NAMALWA (cell line): ENCODE measurements at places on chromosomes 7 and 10.

DNA sequence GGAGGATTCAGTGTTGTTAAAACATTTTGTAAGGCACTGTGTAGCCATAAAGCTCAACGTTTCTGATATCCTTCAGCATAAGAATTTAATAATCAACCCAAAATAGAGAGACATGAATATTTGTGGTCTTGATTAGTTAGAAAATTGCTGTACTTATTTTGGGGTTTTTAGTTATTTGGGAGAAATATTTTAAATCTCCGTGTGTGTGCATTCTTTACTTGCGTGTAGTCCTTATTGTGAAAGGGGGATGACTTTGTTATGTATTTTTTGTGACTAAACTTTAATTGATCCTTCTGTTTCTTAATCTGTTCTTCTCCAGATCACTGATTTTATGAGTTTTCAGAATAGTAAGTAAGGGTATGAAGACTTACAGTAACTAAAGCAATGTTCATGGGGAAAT is 81.2 kb downstream of the ZNRF2 start:
- DNase-seq, result no peak

DNA sequence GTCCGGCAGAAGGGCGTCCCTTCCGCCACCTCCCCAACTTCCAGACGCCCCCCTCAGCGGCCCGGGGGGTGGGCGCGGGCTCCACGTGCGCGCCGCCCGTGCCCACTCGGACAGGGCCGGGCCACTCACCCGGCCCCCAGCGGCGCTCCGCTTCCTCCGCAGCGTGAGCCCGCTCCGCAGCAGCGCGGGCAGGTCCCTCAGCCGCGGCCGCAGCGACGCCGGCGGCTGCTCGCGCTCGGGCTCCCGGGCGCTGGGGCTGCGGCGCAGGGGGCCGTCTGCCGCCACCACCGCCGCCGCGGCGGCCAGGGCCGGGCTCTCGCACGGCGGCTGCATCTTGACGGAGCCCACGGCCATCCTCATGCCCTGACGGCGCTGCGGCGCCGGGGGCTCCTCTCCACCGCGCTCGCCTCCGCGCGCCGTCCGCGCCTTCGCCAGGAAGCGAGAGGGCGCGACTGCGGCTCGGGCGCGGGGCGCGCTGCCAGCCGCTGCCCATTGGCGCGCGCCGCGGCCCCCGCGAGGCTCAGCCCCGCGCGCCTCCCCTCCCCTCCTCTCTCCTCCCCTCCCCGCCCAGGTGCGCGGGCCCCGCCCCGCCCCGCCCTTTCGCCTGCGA is at the start of gene RAPGEF5:
RAPGEF5 (minus strand) TSS at position 454 of the 610 bp plus-strand sequence; CDS start at position 360, 94 bp downstream.
- peak; percentile 76 for DNase-seq

DNA sequence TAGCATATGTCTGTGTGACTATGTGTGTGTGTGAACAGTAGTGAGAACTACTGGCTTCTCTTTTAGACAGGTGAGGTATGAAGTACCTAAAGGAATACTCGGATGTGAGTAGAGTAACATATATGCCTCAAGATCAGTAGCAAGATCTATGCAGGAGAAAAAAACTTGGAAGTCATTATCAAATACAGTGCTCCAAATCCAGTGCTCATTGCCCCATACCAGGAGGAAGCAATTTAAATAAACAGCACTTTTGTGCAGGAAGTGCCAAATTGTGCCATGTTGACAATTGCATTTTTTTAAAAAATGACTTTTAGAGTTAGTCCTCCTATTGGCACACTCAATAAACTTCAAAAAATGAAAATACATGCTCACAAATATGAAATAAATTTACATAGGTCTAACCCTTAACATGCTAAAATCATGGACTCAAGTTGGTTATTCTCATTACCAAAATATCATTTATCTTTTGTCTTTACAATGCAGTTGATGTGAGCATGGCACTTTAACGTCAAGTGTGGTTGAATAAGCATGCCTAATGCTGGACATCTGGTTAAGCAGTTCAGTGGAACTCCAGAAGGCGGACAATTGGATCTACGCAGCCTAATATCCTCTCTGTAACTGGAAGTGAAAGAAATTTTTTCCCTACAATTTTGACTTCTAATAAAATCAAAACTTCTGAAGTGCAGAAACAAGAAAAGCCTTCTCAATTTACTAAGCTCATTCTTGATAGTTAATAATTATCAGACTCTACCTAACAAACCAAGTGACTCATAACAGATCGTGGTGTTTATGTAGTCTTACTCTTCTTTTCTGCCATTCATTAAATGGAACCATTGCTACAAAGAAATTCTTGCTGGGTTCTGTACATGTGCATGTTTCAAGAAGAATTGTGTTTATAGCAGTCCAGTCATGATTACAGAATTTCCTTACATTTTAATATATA is 195.2 kb downstream of the MDFIC start:
- no peak for DNase-seq

DNA sequence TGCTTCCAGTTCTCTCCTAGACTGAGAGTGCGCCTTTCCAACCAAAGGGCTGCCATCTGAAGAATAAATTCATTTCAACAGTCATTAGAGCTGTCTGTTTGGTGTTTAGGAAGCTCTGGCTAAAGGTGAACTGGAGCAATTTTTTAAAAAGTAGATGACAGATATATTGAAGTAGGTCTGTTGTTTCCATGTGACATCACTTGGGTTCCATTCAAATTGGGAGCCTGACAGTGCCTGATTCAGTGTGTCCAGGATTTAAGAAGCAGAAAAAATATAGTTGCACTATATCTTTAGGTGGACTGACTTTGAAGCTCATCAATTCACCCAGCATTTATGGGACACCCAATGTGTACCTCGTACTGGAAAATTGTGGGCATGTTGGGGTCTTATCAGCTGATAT is 367.7 kb downstream of the BBS9 start:
- no peak for DNase-seq

DNA sequence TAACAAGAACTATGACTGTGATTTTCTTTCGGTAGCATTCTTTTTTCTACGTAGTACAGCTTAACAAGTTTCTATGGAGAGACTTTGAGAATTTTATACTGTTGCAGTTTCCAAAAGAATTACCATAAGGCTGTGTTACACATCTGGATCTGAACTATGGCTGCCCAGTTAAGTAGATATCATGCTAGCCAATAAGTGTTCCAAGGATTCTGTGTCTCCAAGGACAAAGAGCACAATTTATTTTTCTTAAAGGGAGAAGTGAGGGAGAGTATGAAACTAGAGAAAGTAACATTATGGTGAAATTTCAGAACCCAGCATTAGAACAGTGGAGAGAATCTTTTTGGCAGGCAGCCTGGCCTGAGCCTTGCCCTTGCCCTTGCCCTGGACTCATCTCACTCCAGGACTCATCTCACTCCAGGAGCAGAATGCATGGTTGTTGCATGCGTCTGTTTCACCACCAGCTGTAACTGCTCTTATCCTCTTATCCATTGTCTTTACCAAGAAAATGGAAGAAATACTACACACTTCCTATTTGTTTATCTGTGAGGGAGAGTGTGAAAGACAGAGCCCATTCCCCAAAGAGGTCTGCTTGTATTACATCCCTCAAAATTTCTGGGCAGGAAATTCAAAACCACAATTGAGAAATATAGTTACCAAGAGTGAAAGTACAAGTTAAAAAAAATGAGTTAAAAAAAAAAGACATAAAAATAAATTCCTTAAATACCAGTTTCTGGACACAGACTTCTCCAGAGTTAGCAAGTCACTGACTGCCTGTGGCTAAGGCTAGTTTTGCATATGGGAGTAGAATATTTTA is 1067.5 kb downstream of the NRG3 start:
- DNase-seq, result no peak

- DNase-seq, result no peak
Measured at GRCh38 chr7:34357068-34357467, 300.9 kb upstream of the NPSR1 start.

GRCh38 chr7:148929176-148929575 is 45.1 kb upstream of the EZH2 start:
- DNase-seq, result no peak

DNA sequence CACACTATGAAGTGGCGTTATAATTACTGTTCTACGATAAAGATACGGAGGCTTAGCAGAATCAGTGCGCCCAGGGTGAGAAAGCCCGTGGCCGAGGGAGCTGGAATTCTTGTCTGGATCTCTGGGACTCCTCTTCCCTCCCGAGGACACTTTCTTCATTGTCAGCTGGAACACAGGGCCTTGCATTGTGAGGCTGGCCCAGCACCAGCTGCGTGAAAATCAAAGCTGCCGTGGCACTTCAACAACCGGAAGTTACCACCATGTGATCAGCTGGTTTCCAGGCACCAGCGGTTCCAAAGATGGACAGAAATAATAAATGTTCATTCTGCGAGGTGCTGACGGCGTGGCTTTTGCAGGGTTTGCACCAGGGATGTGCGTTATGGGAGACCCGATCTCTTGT is 234.0 kb upstream of the PITRM1 start:
- no peak for DNase-seq

- DNase-seq, result no peak
Measured at GRCh38 chr7:50640779-50641178, 75.6 kb upstream of the DDC start.

GRCh38 chr7:68967598-68967997 is 630.7 kb upstream of the AUTS2 start:
- DNase-seq, result no peak

GRCh38 chr10:27743012-27743876 is 2.4 kb downstream of the MKX start:
- no peak for DNase-seq

DNA sequence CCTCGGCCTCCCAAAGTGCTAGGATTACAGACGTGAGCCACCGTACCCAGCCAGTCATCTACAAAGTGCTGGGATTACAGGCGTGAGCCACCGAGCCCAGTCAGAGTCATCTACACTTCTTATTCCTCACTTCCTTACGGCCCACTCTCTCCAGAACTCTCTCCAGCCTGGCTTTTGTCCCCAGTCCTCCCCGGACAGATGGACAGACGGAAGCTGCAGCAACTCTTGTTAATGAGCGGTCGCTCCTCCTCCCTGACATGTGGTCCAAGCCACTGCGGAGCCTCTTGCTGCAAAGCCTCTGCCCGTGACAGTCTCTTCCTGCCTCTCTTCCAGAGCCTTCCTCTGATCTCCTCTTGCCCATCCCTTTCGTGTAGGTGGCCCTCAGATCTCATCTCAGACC is 45.9 kb downstream of the TMEM270 start:
- DNase-seq, result no peak

- DNase-seq, result peak; percentile 93
Measured at GRCh38 chr10:88835096-88835909, 16.3 kb downstream of the ANKRD22 start.

DNA sequence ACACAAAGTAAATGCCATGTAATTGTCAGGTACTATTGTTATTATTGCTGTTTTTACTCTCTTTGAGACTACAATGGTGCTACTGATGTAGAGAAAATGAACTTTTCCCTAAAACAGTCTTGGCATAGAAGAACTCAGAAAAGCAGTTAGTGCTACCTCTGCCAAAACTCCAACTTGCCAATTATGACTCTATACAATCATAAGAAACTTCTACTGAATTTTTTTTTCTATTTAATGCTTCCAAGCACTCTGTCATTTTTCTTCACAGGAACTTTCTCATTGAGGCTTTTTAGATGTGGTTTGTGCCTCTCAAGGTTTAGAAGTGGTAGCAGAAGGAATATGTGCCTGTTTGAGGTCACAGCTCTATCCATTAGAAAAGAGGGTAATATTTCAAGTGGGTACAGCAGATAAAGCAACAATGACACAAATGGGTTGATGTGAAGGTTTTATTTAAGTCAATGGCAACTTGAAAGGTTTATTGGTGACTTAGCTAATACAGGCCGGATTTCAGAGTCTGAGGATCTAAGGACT is 64.0 kb upstream of the FERD3L start:
- no peak for DNase-seq

GRCh38 chr7:45888185-45888992 is at the start of gene IGFBP1:
Gene IGFBP1 (plus strand): TSS chr7:45888488. CDS start chr7:45888653, 165 bp downstream.
- DNase-seq, result no peak

GRCh38 chr7:38284553-38284952 is 11.1 kb upstream of the TARP start:
- no peak for DNase-seq

- DNase-seq, result no peak
Measured at GRCh38 chr7:33869176-33869575, 36.2 kb upstream of the BMPER start.

GRCh38 chr10:92430103-92430502 is 139.1 kb downstream of the MARCHF5 start:
- no peak for DNase-seq

- DNase-seq, result no peak
Measured at GRCh38 chr10:127013211-127013656, 108.0 kb downstream of the DOCK1 start.

- no peak for DNase-seq
Measured at GRCh38 chr10:108393089-108393488, 1228.6 kb upstream of the SORCS1 start.

DNA sequence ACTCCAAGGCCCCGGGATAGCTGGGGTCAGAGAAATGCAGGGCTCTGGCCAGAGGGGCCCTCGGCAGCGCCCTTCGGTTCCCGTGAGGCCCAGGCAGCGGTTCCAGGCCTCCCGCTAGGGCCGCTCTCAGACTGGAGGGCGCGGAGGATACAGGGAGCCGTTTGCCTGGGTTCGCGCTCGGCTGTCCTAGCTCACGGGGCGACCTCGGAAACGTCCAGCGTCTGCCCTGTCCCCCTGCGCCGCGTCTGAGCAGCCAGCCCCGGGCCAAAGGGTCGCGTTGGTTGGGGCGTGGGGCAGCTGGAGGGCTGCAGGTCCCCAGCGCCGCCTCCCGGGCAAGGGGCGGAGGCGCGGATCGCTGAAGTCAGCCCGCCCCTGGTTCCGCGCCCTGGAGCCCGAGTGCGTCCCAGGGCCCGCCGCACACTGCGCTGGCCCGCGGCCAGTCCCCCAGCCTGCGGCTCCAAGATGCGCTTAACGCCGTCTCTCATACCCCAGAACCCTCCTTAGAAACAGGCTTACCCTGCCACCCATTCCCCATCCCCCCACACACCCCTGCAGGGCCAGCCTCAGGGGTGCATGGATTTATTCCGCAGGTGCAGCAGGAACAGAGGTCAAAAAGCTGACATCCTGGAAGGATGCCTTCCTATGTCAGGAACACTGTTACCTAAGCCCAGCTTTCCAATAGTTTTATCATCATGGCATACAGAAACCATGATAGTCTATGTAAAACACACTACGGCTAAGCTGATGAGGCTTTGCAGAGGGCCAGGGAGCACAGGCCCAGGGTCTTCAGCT is 22.1 kb upstream of the OPN4 start:
- no peak for DNase-seq

DNA sequence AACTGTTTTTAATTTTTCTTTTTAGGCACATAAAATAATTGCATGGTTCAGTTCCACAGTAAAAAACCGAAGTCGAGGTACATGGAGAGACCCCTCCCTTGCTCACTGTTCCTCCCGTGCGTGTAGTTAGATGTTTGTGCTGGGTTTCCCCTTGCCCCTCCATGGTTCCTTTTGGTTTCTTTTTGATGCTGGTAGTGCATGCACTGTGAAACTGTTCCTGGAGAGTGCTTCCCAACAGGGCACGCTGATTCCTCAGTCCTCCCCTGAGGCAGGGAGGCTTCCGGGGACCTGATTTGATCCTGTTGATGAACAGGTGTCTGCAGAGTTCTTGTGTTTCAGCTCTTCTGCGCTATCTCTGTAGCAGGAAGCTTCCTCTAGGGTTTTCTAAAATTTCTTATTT is 69.5 kb downstream of the ADCY1 start:
- DNase-seq, result no peak

GRCh38 chr10:98295401-98295811 is 27.4 kb upstream of the LOXL4 start:
- no peak for DNase-seq

- peak; percentile 81 for DNase-seq
Measured at GRCh38 chr7:47226696-47227095, 355.2 kb downstream of the TNS3 start.

- DNase-seq, result no peak
Measured at GRCh38 chr10:114395366-114396022, 8.8 kb downstream of the AFAP1L2 start.
